ENCODE measurements at places on chromosomes 12 and 14.
A peak's percentile ranks its signal among the peaks of the same experiment; 100 is the strongest.

DNA sequence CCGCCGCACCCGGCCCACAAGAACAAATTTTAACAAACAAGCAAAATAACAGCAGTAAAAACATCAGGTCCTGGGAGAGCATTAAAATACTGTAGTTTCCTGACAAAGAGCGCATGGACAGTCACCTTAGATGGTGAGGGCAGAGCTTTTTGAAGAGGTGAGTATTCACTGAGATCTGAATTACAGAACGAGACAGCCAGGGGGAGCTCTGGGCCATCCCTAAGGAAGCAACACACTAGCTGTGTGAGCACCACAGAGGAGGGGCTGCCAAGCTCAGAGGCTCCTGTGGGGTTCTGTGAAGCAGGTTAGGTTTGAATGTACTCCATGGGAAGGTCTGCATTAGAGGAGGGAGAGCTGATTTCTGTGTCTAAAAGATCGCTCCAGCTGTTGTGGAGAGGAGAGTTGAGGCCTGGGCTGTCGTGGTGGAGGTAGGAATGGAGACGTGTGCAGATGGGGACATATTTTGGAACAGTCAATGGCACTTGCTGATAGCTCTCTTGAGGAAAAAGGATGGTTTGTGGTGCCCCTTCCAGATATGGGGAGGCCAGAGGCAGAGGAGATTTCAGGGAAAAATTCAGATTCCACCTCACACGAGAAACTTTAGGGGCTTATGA is 72.9 kb downstream of the TRAFD1 start:
- DNase-seq, result peak; percentile 47

DNA sequence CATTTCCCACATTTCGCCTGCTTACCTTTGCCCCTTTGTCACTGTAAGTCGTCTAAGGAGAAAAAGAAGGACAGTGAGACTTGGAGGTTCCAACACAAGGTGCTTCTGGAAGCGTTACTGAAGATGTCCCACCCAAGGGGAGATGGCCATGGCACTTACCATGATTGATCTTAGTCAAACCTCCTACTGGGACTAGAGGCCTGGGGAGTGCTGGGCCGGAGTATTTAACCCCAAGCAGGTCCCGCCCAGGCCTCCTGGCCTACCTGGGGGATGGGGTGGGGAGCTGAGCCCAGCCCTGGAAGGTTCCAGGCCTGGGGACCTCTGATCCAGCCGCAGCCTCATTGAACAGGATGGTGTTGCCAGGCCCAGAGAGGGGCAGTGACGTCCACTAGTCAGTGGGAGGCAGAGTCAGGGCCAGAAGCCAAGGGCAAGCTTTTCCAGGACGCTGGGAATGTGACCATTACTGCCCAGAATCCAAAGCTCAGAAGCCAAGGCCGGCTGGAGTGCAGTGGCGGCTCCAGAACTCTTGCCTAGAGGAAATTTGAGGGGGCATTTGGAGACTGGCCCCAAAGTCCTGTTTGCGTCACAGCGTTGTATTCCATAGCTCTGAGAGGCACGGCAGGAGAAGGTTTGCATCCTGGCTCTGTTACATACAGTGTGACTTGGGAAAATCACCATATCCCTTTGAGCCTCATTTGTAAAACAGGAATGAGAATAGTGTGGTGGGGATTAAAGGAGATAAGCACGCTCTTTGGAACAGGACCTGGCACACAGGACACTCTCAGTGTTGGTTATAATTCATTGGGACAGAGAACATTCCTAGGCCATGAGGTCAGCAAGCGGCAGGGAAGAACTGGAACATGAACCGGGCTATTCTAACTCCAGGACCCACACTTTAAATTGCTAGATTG is at the start of gene HPD:
Gene HPD (minus strand): TSS at position 198 of the 911 bp plus-strand sequence. CDS start 36 bp downstream, at position 162.
- DNase-seq, result no peak

DNA sequence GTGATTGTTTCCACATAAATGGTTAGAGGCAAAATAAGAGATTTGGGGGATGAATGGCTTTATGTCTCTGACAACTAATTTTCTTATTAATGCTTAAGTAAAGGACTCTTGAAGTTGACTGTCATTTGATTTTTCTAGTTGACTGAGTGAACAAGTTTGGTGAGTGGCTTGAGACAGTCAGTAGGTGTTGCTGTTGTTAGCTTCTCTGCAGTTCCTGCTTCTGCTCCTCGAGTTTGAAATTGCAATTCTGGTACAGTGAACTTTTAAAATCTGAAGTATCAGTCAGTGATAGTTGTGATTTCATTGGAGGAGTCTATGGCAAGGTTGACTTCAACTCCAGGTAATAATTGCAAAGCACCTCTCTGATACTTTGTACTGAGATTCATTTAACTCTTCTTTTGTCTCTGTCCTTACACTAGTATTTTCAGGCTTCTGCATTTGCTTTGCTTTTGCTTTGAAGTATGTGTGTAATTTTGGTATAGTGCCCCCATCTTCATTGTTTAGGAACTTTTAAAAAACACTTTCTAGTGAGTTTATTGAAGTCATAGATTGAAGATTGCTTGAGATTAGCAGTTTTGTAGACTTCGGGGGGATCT is 415.5 kb downstream of the PCNX1 start:
- no peak for DNase-seq

DNA sequence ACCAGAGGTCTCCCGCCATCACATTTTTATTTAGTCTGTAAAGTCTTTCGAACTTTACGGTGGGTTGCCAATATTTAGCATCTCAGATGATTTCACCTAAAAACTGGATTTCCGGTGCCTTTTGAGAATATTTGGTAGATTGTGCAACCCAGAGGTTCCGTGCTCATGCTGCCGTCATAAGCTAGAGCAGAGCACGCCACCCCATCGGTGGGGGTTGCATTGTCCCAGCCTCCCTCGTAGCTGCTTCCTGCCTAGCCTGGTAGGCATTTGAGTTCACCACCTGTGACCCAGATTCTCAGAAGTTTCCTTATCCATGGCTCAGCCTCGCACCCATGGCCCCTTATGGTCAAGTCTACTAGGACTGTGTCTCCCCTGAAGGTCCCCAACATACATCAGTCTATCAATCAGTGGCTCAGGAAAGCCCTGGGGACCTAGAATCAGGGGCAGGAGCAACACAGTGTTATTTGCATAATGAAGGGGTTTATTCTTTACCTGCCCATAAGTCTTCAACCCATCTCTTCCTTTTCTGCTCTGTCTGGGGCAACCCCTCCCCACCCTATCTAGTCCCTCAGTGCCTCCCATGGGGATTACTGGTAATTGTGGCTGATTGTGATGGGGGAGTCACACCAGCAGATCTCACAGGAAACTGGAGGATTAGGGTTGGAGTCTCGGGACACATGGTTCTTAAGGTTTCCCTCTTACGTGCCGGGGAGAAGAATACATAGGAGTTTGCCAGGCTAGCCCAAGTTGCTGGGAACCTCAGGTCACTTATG is 152.3 kb downstream of the PHETA1 start:
- no peak for DNase-seq

DNA sequence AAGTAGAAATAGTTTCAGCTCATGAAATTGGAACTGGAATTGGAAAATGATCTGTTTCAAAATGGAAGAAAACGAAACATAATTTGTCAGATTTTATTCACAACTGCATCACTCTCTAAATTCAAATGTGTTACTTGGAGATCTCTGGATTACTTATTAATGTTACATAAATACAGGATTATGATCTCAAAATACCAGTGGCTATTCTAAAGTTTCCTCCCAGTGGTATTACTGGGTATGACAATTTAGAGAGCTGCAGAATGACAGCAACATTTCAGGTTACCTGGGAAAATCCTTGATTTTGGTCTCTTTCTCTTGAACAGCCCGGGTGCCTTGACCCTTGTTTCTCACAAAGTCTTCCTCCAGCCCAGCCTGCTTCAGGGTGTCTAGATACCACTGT is 14.2 kb downstream of the FAM161B start:
- DNase-seq, result no peak

GRCh38 chr14:86462193-86462753 is 932.3 kb downstream of the FLRT2 start:
- DNase-seq, result no peak

Data from stimulated activated CD4-positive, alpha-beta T cell treated with anti-CD3 and anti-CD28 coated beads, TNF-alpha, amount 100 ng/mL, for 24 hours (primary cell).